ENCODE measurements at places on chromosomes 3 and 15.

GRCh38 chr15:64693134-64693533, 82.3 kb downstream of the RBPMS2 start:
- peak; percentile 76 for DNase-seq

DNA sequence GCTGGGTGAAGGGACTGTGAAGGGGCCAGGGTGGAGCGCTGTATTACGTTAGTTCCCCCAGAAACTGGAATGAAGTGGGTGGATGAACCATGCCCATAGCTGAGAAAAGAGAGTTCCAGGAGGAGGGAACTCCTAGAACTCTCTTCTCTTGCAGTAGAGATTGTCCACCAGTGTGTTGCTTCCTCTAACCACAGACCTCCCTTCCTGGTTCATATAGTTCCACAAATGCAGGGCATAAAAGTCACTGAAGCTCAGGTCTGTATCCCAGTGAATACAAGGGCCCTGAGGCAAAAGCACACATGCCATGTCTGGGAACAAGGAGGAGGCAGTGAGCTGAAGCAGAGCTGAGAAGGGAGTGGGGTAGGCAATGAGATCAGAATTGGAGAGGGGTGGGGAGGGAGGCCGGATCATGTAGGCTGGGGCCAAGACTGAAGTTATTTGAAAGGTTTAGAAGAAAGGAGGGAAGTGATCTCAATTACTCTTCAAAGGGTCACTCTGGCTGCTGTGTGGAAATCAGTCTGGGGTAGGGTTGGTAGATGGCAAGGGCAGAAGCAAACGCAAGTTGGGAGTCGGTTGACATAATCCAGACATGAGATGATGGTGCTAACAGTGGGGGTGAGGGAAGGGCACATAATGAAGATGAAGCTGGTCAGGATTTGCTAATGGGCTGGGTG, 6.5 kb downstream of the A4GNT start:
- DNase-seq: no peak

GRCh38 chr3:186360779-186361178, 1.3 kb downstream of the DGKG start:
- no peak for DNase-seq

DNA sequence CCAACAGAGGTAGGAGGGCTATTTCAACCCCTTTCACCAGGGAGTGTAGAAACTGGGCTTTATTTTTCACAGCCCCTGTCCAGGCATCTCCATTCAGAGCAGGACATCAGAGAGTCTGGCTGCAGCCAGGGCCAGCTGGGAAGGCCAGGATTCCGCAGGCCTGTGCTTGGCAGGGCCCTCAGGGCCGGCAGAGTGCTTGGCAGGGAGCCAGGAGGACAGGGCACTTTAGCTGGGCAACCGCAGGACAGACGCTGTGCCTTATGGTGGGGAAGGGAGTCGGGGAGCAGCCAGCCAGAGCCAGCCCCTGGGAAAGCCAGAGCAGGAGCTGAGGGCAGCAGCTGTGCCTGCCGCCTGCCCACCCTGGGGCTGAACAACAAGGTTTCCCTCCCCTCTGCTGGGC, 34.5 kb upstream of the IQCF6 start:
- peak; percentile 43 for DNase-seq

- no peak for DNase-seq
These were observed 284.9 kb downstream of the UACA start for GRCh38 chr15:70478251-70478990.

- DNase-seq: no peak
These were observed 40.5 kb upstream of the CMTM8 start for GRCh38 chr3:32197991-32198390.

- no peak for DNase-seq
These were observed 130.0 kb downstream of the DMXL2 start for GRCh38 chr15:51492528-51492927.

DNA sequence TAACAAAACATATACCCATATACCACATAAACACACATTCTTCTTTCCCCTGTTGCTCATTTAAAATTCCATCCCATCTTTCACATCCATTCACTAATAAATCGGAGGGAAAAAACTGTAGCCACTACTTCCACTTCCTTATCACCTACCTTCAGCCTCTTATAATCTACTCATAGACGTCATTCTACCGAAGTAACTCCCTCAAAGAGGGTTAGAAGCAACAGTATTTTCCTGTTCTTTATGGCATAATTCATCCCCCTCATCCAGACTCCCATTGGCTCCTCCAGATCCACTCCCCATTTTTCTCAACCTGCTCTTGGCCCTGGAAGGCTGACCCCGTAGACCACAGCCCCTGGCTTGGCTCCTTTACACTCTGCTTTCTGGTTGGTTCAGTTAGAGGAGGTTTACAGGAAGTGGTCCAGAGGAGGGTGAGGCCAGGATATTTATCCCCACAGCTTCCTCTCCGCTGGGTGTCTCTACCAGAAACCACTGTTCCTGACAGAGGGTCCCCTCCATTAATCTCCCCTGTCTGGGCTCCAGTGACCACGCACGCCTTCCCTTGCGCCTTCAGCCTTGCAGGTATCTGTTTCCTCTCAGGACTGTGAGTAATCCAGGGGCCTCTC, 46.3 kb downstream of the FMN1 start:
- no peak for DNase-seq

GRCh38 chr3:146037697-146038096, 123.3 kb downstream of the PLOD2 start:
- no peak for DNase-seq

DNA sequence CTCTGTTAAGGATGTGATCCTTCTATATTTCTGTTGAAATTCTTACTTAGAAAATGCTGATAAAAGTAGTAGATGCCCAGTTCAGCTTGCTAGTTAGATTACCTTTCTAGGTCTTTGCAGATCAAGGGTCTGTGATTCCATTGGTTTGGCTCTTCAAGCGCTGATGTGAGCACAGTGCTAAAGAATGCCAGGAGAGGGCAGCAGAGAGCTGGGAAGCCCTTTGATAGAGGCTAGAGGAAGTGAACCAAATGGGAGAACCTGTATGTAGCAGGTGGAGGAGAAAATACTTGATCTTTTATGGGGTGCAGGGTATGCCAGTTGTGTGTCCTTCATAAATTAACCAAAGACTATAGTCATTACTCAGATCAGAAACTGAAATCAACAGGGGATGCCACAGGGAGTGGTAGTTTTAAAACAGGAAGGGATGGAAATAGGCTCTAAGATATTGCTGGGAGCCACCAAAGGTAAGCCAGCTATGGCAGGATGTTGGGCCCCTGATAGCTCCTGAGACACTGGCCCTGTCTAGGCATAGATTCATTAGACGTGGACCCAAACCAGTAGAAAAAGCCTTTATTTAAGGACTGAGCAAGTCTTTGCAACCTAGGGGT, 677.4 kb downstream of the SQOR start:
- DNase-seq: peak; percentile 62

DNA sequence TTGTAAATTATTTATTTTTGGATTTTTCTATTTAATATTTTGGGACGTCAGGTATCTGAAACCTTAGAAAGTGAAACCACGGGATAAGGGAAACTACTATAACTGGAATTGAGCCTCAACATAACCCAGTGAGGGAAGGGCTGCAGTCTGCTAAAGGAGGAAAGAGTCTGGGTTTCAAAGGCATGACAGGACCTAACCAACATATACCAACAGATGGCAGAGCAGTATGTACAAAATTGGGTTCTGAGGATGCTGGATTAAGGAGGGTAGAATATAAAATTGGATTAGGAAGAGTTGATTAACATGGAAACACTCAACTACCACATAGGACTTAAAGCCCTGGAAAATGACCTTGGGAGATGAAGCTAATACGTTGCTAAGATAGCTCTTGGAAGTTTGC, 603.5 kb downstream of the MECOM start:
- DNase-seq: no peak

- no peak for DNase-seq
These were observed 133.8 kb downstream of the RBMS3 start for GRCh38 chr3:29414468-29415224.

GRCh38 chr3:130712718-130713423, 33.8 kb downstream of the PIK3R4 start:
- no peak for DNase-seq

DNA sequence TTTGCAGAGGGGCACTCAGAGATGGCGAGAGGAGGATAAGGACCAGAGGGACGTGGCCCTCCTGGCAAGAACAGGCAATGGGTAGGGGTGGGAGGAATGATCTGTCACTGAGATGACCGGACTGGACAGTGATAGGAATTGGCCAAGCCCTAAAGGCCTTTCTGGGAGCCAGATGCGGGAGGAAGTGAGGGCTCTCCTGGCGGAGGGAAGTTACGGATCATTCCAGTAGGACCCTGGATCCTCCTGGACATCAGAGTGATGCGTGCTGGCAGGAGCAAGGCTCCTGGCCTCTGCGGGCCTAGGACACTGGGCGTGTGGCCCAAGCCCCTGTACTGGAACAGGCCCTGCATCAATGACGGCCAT, 23.4 kb downstream of the KIF7 start:
- DNase-seq: no peak

- DNase-seq: peak; percentile 70
These were observed 47.6 kb downstream of the PSMD6 start for GRCh38 chr3:63975723-63976122.

DNA sequence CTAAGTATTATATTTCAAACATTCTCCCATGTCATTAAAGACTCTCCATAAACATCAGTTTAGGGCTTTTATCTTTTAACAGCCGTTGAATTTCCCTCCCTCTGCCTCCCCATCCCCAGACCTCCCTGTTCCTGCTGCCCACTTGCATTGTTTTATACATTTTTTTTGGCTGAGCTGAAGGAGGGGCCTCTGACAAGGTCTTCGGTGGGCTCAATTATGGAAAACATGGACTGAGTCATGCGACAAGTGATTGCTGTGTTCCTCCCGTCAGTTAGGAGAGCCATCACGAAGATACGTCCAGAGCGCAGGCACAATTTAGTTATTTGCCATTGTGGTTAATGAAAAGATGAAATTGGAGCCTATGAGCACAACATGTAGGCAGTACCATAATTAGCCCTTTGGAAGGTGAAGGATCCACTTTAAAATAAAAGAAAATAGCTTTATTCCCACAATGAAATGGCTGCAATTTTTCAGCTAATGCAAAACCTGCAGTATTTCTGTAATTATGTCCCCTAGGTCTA, 12.0 kb upstream of the NMNAT3 start:
- DNase-seq: no peak

GRCh38 chr3:133491481-133492059, 81.9 kb upstream of the CDV3 start:
- no peak for DNase-seq

DNA sequence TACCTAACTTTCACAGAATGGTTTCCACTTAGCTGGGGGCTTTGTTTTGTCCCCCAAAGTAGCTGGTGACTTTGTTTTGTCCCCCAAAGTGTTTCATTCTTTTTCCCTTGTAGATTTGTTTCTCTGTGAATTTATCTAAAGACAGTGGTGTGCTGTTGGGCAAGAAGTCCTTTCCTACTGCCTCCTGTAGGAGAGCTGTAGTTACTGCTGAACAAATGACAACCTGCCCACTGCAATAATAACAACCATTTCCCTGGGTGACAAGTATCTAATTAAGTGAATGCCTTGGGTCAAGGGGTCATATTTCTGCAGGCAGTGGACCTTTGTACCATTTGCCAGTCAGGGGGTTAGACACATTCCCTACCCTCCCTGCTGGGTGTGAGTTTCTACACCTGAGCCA, 125.4 kb upstream of the BFSP2 start:
- no peak for DNase-seq

DNA sequence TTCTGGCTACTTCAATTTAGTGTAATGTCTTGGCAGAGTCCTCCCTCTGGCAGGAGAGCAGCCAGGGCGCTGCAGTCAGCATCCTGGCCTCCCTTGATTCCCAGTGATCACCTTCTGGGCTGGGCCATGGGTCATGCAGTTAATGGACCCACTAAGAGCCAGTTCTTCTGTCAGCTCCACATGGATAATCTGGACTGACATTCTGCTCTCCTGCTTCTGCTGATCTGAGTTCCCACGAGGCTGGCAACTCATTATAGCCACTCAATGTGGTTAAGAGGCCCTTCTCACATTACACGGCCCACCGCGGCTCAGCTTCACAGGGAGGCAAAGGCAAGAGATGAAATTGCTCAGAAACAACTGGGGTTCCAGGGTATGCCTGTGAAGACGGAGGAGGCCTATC, 94.0 kb downstream of the WDR76 start:
- no peak for DNase-seq

- DNase-seq: no peak
These were observed 22.2 kb upstream of the ADCY5 start for GRCh38 chr3:123471106-123471505.

DNA sequence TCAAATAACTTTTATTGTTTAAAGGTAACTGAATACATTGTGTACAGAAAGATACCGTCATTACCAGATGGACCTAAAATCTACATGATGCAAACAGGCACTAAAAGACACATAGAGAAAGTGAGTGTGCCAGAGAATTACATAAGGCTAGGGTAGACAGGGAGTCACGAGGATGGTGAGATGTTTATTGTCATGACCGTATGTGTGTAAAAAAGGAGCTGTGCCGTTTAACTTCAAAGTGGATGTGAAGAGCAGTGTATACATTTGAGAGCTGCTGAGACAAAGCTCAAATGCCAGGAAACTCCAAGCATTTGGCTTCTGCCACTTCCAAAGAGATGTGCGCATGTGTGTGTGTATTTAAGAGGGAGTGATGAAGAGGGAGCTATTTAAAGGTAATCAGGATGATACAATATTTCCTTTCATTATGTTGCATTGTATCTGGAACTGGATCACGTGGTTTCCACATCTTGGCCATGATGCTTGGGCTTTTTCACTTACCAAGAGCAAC, 51.4 kb upstream of the IGF1R start:
- no peak for DNase-seq

- DNase-seq: no peak
These were observed 143.0 kb downstream of the RYR3 start for GRCh38 chr15:33453761-33454160.

- DNase-seq: peak; percentile 96
These were observed at the start of the genes KIF9 and KLHL18 for GRCh38 chr3:47282424-47283192. Gene KIF9, minus strand, starts transcription at chr3:47282799. Its CDS starts 5,425 bp downstream, at chr3:47277374. Gene KLHL18, plus strand, starts transcription at chr3:47282944. Its CDS starts 22 bp downstream, at chr3:47282966.

GRCh38 chr3:27678234-27678633, 43.9 kb downstream of the EOMES start:
- DNase-seq: no peak

DNA sequence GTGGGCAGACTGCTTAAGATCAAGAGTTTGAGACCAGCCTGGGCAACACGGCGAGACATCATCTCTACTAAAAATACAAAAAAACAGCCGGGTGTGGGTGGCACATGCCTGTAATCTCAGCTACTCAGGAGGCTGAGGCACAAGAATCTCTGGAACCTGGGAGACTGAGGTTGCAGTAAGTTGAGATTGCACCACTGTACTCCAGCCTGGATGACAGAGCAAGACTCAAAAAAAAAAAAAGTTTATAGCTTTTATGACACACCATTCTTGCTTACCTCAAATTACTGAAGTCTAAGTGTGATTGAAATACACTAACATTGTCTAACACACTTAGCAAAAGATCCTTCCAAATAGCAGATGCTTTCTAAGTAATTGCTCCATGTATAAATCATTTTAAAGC, 207.6 kb downstream of the STAG1 start:
- DNase-seq: no peak

- no peak for DNase-seq
These were observed 26.5 kb downstream of the FRMD4B start for GRCh38 chr3:69359339-69359893.

- no peak for DNase-seq
These were observed 18.5 kb upstream of the CTXND1 start for GRCh38 chr15:80270472-80270871.

GRCh38 chr3:32313723-32314473, 75.4 kb downstream of the CMTM8 start:
- no peak for DNase-seq

Measured in right lobe of liver (tissue), 6 donors.